ENCODE measurements at places on chromosomes 16 and 17.

GRCh38 chr17:12047681-12048376 lies 27.2 kb downstream of the MAP2K4 start:
- no peak for DNase-seq

DNA sequence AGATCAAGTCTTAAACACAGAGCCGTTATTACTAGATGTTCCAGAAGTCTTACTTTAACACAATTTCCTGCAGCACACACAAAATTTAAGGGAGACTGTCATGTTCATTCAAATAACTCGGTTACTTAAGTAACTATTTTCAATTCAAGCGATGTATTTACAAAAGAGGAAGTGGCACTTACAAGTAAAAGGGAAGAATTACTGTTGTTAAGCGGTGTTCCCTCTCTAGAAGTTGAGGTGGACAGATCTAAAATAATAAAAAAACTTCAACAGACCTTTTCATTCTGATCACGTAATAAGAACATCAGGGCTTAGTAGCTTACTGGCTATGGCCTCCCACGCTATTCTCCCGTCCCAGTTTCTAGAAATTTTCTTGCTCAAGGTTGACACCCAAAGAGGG lies 26.2 kb upstream of the TXNDC11 start:
- DNase-seq, result no peak

GRCh38 chr17:80512233-80512632 lies 32.4 kb upstream of the RPTOR start:
- no peak for DNase-seq

GRCh38 chr17:75315541-75316243 lies 26.5 kb upstream of the SLC25A19 start:
- DNase-seq, result no peak

GRCh38 chr17:59300941-59301340 lies 30.5 kb upstream of the YPEL2 start:
- no peak for DNase-seq

Measured in fibroblast of skin of left biceps (primary cell).